ENCODE measurements at places on chromosomes 1 and 21. TPM values are rescaled to one million over a fixed set of nuclear protein-coding genes. Genes with fewer than 3 reads are reported as not detected.

DNA sequence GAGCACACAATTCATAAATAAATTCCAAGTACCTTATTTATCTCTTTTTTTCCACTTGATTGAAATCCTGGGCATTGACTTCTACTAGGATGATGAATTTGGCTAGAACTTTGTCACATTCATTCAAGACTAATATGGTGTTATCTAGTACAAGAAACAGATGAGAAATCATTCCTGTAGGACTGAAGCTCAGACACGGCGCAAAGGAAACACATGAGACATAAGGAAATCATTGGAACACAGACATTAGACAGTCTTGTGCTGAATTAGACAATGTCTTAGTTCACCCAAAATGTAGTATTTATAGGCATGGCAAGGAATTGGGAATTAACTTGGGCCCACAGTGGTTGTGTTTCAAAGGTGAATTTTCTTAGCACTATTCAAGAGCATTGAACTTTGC is 305.7 kb downstream of the SETD4 start:
- DNase-seq: no peak

DNA sequence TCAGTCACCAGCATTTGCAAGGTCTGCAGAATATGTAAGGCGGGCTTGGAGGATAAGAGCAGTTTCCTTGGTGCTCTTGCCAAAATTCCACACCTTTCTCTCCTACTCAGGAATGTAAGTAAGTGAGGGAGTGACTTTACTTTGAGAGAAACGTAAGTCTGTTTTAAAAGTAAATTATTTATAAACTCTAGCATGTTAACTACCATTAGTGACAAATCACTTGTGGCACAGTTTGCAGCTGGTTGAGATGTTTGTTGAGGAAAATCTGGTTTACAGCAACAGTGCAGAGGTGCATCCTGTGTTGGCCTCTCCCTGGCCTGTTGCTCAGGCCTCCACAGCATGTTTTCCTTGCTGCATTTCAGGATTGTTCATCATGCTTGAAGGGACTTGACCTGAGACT is 8.5 kb downstream of the CGN start:
- DNase-seq: no peak

DNA sequence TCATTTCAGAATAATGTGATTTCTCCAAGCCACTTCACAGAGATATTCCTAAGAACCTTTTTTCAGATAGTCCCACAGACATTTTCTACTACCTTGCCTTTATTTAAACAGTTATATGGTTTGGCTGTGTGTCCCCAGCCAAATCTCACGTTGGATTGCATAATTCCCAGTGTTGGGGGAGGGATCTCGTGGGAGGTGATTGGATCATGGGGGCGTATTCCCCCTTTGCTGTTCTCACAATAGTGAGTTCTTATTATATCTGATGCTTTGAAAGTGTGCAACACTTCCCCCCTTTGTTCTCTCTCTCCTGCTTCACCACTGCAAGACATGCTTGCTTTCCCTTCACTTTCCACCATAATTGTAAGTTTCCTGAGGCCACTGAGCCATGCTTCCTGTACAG is 93.6 kb upstream of the ZNF678 start:
- no peak for DNase-seq

- DNase-seq: no peak
These were observed 246.7 kb downstream of the PTPRU start for GRCh38 chr1:29482991-29483390.

GRCh38 chr1:24442764-24443163 is 27.2 kb downstream of the NIPAL3 start:
- DNase-seq: no peak

- DNase-seq: no peak
These were observed 311.7 kb upstream of the LRRC7 start for GRCh38 chr1:69256036-69256435.

GRCh38 chr1:79899914-79900313 is 893.4 kb upstream of the ADGRL4 start:
- no peak for DNase-seq

The XCL1 gene
- total RNA-seq: not detected

- no peak for DNase-seq
These were observed 146.5 kb downstream of the PATJ start for GRCh38 chr1:61888808-61889207.

- DNase-seq: no peak
These were observed 180.2 kb upstream of the MAP1LC3C start for GRCh38 chr1:242178924-242179708.

The TSACC gene
- total RNA-seq: 1.5 TPM

GRCh38 chr1:7478809-7479499 is 292.1 kb upstream of the VAMP3 start:
- DNase-seq: no peak

- DNase-seq: no peak
These were observed 1.5 kb downstream of the CASP9 start for GRCh38 chr1:15522551-15522950.

- DNase-seq: no peak
These were observed 14.7 kb downstream of the PROX1 start for GRCh38 chr1:214002472-214002871.

GRCh38 chr1:21338573-21339355 is 48.5 kb upstream of the ECE1 start:
- peak; percentile 81 for DNase-seq

The TFF3 gene
- 108 TPM for total RNA-seq

- no peak for DNase-seq
These were observed 2.7 kb upstream of the PRKACB start for GRCh38 chr1:84141182-84142003.

GRCh38 chr21:46620846-46621245 is 14.6 kb upstream of the PRMT2 start:
- DNase-seq: no peak

- DNase-seq: no peak
These were observed 231.7 kb upstream of the B3GALT2 start for GRCh38 chr1:193417945-193418744.

DNA sequence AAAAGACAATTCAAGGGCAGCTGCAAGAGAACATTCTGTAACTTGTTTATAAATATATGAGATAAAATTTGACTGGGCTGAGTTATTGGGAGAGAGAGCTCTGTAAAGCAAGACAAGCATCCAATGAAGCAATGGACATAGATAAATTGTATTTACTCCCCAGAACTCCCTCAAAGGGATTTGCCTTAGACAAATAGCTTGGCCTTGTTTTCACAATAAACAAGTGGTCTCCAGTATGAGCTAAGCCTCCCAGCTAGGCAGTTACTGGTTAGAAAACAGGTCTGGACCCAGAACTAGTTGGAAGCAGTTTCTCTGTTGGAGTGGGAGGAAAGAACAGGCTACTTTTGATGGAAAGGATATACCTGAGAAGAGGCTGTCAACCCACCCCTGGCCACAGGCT is 25.2 kb upstream of the SUCO start:
- DNase-seq: no peak

DNA sequence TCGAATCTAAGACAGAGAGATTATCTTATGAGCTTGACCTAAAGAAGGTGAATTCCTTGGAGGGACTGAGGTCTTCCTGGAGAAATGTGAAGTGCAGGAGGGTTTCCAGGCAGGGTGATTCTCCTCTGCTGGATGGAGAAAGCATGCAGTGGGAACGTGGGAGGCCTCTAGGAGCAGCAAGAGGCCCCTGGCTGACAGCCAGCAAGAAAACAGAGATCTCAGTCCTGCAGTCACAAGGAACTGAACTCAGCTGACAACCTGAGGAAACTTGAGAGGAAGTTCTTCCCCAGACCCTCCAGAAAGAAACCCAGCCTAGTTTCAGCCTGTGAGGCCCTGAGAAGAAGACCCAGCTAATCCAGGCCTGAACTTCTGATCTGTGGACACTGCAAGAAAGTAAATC is 345.9 kb downstream of the FAM72C start:
- DNase-seq: no peak

The FCGR1A gene
- 8.5 TPM for total RNA-seq

- no peak for DNase-seq
These were observed 7.9 kb upstream of the HCRTR1 start for GRCh38 chr1:31609514-31610118.

The RGS8 gene
- total RNA-seq: not detected

GRCh38 chr21:44845418-44846223 is 27.8 kb upstream of the SUMO3 start:
- DNase-seq: peak; percentile 50

The VTCN1 gene
- 97.0 TPM for total RNA-seq

The SERTAD4 gene
- total RNA-seq: 0.80 TPM

GRCh38 chr1:40312238-40313205 is 4.6 kb downstream of the COL9A2 start:
- DNase-seq: no peak

GRCh38 chr1:109929588-109930251 is 19.1 kb downstream of the CSF1 start:
- no peak for DNase-seq

DNA sequence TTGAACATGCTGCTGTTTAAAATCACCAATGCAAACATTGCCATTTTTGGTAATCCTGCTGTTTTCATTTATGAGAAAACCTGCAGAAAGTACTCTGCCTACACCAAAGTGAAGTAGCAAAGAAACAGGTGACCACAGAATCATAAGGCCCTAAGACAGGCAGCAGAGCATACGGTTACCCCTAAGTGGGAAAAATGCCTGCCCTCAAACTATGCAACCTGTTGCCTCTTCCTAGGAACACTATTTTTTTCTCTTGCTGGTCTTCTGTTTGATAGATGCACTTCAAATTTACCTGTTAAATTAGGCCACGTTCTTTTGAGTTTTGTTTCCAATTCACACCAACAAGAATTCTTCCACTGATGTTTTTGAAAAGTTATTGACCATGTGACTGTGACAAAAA is 89.5 kb upstream of the RAB4A start:
- no peak for DNase-seq

- no peak for DNase-seq
These were observed 16.3 kb downstream of the PDZK1 start for GRCh38 chr1:145690587-145691558.

Data from breast epithelium (tissue), 4 donors.